Naive thymus-derived CD8-positive, alpha-beta T cell (primary cell): ENCODE measurements at places on chromosomes 7 and 10. TPM values are rescaled to one million over a fixed set of nuclear protein-coding genes. Genes with fewer than 3 reads are reported as not detected.

The CALCR gene
- not detected for total RNA-seq

The CFAP69 gene
- total RNA-seq = 0.77 TPM

The AHCYL2 gene
- 17.6 TPM for total RNA-seq

The ADCYAP1R1 gene
- not detected for total RNA-seq

The SLC13A1 gene
- not detected for total RNA-seq

The HYAL4 gene
- not detected for total RNA-seq

The GRID2IP gene
- total RNA-seq = 2.6 TPM

The ADO gene
- 15.6 TPM for total RNA-seq

The CDHR3 gene
- total RNA-seq = 5.8 TPM

The BBIP1 gene
- total RNA-seq = 60.3 TPM

The MYH16 gene
- total RNA-seq = not detected

The NACAD gene
- 0.16 TPM for total RNA-seq

The TMEM139 gene
- 0.29 TPM for total RNA-seq

The NRF1 gene
- total RNA-seq = 45.0 TPM

The PHYHIPL gene
- not detected for total RNA-seq

The KIAA1549 gene
- total RNA-seq = 0.39 TPM

The ATRNL1 gene
- not detected for total RNA-seq

The NPY4R2 gene
- not detected for total RNA-seq

The XRCC2 gene
- 1.5 TPM for total RNA-seq

The GARS1 gene
- total RNA-seq = 130 TPM

The AP4M1 gene
- 10.9 TPM for total RNA-seq

The RBM20 gene
- total RNA-seq = 0.93 TPM

The SPDYE6 gene
- not detected for total RNA-seq

The MXI1 gene
- 37.7 TPM for total RNA-seq

The ITIH5 gene
- not detected for total RNA-seq

The HOXA2 gene
- not detected for total RNA-seq

The GJC3 gene
- total RNA-seq = 1.7 TPM

The INHBA gene
- total RNA-seq = not detected

The SAMD9L gene
- 28.8 TPM for total RNA-seq

The LRRD1 gene
- 0.18 TPM for total RNA-seq

The TSPAN12 gene
- not detected for total RNA-seq

The PLAU gene
- total RNA-seq = 0.30 TPM
